T-helper 17 cell (primary cell): ENCODE measurements at places on chromosomes 12 and 14. TPM values are rescaled to one million over a fixed set of nuclear protein-coding genes. Genes with fewer than 3 reads are reported as not detected.

Gene CFAP251
- total RNA-seq = 0.97 TPM

Gene IL26
- 0.52 TPM for total RNA-seq

Gene ACVRL1
- not detected for total RNA-seq

Gene POTEG
- total RNA-seq = not detected

Gene CISTR
- not detected for total RNA-seq

Gene RPAP3
- total RNA-seq = 22.7 TPM

Gene NTF3
- not detected for total RNA-seq

Gene NXPH4
- total RNA-seq = not detected

Gene TDRD9
- 1.0 TPM for total RNA-seq

Gene PROX2
- not detected for total RNA-seq

Gene KRT73
- total RNA-seq = 0.40 TPM

Gene GDF3
- not detected for total RNA-seq

DNA sequence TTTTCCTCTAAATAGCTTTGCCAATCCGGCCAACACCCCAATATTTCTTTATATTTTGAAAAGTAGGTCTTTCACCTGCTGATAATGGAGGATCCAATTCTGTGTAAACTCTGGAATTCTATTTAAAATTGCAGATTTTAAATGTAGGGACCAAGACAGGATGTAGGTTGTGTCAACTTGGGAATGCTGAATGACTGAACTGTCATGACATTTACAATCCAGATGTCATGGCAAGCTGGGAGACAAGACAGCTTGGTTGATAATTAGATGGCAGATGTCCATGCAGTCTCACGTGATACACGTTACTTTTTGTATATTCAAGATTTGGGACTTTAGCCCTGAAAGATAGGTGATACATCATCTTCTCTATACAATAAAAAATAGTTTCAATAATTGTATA, 477.2 kb downstream of the DIO2 start:
- no peak for DNase-seq

DNA sequence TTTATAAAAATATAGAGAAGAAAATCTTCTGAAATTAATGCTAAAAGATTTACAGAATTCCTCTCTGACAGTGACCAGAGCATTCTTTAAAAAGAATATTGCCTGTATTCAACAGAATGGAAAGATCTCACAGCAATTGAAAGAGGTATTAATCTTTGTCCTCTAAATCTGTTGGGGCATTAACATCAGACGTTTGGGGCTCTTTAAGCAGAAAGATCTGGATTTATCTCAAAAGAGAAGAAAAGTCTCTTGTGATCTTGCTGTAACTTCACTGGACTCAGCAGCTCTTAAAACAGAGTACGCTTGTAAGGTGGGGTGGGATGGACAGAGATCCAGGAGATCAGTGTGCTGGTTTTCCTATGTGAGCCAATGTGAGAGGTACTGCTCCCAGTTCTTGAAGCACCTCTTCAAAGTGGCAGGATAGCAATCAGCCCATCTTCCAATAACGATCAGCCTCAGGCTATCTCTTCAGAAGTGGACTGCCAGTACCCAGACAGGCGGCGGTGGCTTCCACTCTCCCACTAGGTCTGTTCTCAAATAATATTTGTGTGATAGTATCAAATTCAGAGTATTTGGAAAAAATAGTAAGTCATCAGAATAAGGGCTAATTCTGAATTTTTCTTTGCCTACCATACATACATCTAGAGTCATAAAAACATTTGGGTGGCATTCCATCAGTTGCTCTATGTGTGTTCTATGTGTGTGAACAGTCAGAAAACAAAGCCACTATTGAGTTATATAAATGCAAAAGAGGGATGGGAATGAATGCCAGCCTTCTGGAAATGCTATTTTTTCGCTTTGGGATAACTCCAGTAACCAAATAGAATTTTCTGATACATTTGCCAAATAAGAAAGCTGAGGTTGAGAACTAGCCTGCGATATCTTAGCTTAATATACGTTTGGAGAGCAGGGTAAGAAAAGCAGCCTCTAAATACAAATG, 237.4 kb upstream of the RGS6 start:
- no peak for DNase-seq

DNA sequence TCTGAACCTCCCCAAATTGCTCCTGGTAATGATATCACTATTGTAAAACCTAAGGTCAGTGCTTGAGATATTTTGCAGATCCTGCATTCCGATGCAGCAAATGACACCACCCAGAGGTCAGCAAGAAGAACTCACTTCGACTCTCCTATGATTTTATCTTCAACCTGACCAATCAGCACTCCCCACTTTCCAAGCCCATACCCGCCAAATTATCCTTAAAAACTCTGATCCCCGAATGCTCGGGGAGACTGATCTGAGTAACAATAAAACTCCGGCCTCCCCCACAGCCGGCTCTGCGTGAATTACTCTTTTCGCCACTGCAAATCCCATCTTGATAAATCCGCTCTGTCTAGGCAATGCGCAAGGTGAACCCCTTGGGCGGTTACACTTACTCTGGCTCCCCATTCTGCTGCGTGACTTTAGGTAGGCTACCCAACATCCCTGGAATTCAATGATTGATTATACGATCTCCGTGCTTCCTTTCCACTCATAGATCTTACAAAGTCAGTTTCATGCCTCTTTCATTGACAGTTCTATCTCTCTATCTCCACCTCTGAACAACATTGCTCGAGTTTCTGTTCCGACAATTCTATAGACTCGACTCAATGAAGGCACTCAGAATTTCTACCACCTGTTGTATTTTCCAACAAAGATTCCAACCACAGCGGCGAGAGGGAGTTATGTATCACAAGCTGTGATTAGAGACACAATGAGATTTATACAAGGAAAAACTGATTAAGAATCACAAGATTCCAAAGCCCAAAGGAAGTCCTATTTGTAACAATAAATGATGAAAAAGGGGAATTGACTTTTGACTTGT, 939 bp downstream of the NPC2 start:
- DNase-seq = no peak

DNA sequence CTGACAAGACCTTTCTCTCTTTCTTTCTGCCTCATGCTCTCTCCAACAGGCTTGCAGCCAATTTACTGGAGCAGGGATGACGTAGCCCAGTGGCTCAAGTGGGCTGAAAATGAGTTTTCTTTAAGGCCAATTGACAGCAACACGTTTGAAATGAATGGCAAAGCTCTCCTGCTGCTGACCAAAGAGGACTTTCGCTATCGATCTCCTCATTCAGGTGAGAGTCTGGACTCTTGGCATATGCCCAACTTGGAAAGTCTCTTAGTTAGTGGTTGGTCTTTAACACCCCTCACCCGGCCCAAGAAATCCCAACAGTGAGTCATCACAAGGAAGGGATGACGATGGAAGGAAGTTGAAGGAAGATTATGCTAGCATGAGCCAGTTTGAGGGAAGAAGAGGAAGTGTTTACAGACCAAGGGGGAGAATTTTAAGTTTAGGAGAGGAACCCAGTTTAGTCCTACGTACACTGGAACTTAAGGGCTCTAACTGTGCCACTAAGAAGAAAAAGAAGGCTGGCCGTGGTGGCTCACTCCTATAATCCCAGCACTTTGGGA, 189.7 kb downstream of the ETV6 start:
- DNase-seq = no peak

DNA sequence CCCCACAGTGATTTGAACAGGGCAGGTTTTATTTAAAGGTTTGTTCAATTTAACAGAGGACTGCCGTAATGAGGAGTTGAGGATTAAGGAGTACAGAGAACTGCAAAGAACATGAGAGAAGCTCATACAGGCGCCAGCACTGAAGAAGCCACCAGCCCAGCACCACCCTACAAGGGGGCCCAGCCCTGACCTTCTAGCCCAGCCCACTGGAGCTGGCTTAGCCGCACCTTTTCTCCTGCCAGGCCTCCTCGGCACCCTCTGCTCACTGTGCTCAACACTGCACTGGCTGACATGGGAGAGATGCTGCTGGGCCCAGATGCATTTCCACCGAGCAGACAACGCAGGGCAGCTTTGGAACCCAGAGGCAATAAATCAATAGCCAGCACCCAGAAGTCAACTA, 36.5 kb upstream of the SFSWAP start:
- DNase-seq = no peak

DNA sequence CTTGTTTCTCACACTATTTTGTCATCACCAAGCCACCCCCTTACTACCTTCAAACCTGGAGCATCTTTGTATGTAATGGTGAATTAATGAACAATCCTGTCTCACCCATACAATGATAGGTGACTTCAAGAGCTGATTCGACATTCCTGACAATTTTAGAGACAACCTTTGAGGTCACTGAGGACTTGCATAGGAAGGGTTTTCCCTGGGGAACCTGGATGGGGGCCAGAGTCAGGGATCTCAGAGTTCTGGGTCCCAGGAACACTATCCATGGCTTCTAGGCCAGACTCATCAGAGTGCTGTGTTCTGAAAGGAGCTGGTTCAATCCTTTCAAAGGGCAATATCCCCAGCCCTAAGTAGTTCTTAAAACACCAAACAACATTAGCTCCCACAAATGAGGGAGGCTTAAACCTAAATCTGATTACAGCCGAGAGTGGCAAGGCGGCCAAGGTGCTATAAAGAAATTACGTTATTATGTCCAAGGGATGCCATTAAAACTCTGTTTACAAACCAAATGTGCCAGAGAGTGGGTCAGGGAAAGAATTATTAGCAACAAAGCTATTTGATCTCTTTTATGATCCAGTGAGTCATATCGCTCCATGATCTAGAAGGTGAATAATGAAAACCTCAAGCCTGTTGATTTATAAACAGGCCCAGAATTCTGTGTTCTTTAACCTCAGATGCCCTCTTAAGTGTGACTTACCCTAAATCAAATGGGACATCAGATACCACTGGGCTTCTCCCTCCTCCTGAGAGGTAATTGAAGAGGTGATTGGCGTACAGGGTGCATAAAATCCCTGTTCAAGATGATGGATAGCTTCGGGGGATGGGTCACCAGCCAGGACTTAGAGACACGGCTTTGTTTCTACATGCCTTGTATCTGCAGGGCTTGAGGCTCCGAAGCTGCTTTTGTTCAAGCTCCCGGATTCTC, 230.2 kb upstream of the TBX3 start:
- DNase-seq = no peak

DNA sequence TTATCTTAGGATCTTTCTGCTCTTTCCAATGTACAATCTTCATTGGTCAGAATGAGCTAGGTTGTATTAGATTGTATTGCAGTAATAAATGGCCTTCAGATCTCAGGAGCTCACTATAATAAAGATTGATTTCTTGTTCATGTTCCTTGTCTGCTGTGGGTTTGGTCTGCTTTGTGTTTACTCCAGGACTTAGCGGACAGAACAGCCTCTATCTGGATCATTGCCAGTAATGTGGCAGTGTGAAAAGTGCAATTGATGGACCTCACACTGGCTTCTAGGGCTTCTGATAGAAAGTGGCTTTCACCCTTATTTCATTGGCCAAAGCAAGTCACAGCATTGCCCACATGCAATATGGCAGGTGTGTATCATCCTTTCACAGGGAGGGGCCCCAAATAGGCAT, 81.2 kb downstream of the BTG1 start:
- DNase-seq = no peak

GRCh38 chr12:49298160-49298559, 3.2 kb downstream of the PRPH start:
- no peak for DNase-seq

- DNase-seq = no peak
These were observed 576.8 kb upstream of the TMEM132C start for GRCh38 chr12:127690161-127690560.

- no peak for DNase-seq
These were observed 6.9 kb upstream of the COPS7A start for GRCh38 chr12:6716874-6717437.

- no peak for DNase-seq
These were observed 173.0 kb upstream of the PRMT8 start for GRCh38 chr12:3317841-3318501.

GRCh38 chr12:25712169-25712568, 159.1 kb upstream of the LMNTD1 start:
- no peak for DNase-seq

DNA sequence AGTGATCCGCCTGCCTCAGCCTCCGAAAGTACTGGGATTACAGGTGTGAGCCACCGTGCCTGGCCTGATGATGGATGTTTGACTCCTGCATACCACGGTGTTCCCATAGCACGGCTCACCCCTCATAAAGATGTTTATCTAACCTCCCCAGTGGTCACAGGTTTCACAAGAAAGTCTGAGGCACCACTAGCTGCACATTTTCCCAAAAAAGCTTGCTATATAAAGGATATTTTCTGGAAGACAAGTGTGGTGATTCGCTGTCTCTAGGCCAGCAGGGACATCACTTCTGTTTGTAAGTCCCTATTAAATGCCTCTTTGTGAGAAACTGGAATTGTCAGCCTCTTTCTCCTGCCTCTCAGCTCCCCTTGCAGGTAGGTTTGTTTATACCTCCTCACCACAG, 18.3 kb downstream of the PLEK2 start:
- DNase-seq = no peak

- DNase-seq = no peak
These were observed 551.0 kb downstream of the DIO2 start for GRCh38 chr14:79660053-79660939.

- DNase-seq = no peak
These were observed 8.5 kb downstream of the KLHL33 start for GRCh38 chr14:20427231-20428009.

GRCh38 chr12:53660041-53660440, 15.8 kb downstream of the ATP5MC2 start:
- no peak for DNase-seq

DNA sequence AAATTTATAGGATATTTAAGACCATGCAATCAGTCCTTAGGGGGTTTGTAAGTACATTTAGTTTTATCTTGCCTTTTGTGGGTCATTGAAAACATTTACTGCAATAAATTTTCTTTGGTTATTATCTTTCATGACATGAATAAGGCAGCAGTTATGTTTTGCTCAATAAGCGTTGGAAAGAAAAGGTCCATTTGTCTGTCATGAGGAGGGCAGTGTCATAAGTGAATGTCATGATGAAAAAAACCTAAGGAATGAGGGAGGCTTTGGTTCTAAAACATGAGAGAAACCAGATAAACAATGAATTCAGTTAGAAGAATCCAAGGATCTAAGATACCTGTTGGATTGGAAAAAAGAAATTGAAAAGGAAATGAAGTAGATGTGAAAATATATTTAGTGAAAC, 209.4 kb downstream of the NAV3 start:
- DNase-seq = no peak

DNA sequence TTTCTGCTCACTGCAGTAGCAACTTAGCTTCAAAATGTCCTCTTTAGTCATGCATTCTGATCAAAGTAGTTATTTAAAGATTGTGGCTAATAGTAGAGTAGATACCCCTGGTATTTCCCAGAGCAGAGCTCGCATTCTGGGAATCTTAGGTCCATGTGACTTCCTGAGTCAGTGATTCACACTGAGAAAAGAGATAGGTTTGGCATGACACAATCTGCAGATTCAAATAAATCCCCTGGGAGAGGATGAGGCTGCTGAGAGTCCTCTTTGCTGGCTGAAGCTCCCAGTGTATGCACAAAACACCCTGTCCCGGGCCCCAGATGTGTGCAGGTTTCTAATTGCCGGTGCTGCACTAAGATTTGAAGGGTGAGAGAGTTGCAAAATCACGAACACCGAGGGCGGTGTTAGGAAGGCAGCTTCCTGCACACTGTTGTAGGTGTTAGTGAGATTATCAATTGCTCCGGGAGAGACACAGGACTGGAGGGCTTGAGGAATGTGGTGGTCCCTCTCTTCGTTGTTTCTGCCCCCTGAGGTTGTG, 233.2 kb downstream of the NRXN3 start:
- no peak for DNase-seq
